ENCODE measurements at places on chromosomes 2 and 18.

- DNase-seq: peak; percentile 18
Observed at GRCh38 chr2:79887747-79888374, 375.0 kb downstream of the CTNNA2 start.

- no peak for DNase-seq
Observed at GRCh38 chr2:69997015-69997830, 35.8 kb upstream of the ASPRV1 start.

GRCh38 chr18:13136056-13136903 lies 82.3 kb upstream of the LDLRAD4 start:
- DNase-seq: peak; percentile 30

DNA sequence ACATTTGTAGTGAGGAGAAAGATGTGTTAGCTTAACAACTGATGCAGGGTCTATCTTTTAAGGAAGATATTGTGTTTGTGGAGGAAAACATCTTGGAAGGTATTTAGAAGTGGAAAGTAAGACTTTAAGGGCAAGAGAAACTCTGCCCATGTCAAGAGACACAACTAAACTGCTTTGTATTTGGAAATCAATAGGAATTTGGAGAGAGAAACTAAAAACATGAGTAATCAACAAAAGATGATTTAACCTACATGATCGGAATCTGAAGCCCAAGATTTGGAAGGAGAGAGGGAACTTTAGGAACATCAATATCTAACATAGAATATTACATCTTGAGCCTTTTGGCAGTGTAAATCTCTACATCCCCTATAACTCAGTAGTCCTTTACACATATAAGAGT lies 184.2 kb upstream of the COL3A1 start:
- no peak for DNase-seq

GRCh38 chr2:20479835-20480234 lies 33.0 kb downstream of the RHOB start:
- no peak for DNase-seq

- no peak for DNase-seq
Observed at GRCh38 chr2:170253721-170254230, 75.8 kb downstream of the MYO3B start.

- no peak for DNase-seq
Observed at GRCh38 chr18:39959839-39960238, 1995.2 kb upstream of the PIK3C3 start.

- DNase-seq: no peak
Observed at GRCh38 chr2:113406114-113406513, 31.4 kb upstream of the ZNG1B start.

- no peak for DNase-seq
Observed at GRCh38 chr18:76463872-76464271, 31.2 kb downstream of the ZNF516 start.

- DNase-seq: no peak
Observed at GRCh38 chr2:45974056-45974455, 322.6 kb downstream of the PRKCE start.

GRCh38 chr2:137220438-137220993 lies 455.2 kb downstream of the THSD7B start:
- no peak for DNase-seq

DNA sequence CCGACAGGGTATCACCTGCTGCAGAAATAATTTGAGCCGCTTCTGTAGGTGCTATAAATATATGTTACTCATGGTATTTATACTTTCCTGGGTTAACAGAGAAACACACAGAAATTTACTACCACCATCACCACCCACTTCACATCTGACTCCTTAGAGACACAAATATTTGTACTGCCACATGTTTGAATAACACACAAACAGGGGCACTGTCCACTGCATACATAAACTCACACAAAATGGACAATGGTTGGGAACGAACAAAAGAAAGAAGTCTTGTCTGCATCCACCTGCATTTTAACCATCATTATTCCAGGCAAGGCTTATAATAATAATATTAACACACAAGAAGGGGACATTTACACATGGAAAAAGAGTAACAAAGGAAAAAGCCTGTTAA lies 24.0 kb downstream of the IMMT start:
- no peak for DNase-seq
